ENCODE measurements at places on chromosomes 2 and 18.
A peak's percentile ranks its signal among the peaks of the same experiment; 100 is the strongest.

- no peak for DNase-seq
Observed at GRCh38 chr2:44135771-44136170, 32.9 kb upstream of the PPM1B start.

DNA sequence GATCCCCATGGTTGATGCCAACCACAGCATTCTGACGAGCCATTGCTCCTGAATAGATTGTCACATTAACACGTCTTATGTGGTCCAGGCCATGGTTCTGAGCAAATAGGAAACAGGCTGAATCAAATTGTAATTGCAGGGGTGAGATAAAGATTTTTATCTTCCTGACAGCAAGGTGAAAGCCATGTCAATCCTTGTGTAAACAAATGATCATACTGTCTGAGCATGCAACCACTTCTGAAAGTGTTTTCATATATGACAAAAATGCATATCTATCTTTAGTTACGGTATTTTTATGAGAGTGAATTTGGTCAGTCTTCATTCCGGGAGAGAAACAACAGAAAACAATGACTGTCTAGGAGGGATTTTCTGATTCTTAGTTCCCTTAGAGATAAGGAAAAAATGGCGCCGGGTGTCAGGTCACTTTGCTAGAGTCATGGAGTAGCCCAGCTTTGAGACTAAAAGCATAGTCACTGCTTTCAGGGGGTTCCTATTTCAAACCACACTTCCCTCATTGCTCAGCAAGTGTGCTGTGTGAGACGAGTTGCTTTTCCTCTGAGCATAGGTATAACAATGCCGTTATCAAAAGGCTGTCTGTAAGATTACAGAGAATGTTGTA, 958.9 kb downstream of the DCDC2C start:
- no peak for DNase-seq

DNA sequence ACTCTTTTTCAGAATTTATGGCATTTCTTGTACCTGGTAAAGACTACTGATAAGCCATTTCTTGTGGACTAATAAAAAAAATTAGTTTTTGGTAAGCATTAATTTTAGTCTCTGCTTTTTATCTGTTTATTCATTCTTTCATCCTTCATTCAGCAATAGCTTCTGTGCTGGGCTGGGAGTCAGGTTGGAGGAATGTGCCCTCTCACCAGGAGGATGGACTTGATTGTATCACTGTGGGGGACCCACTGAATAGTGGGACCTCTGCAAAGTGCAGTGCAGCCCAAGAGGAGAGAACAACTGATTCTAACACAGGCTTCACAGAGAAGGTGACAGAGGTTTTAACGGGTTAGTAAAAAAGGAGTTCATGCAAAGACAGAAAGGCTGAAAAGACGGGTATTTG, 39.1 kb downstream of the CDC42EP3 start:
- DNase-seq = no peak

GRCh38 chr2:149430743-149431736, 100.7 kb downstream of the LYPD6 start:
- no peak for DNase-seq

- DNase-seq = no peak
Observed at GRCh38 chr18:64519201-64519600, 370.3 kb upstream of the LINC00305 start.

DNA sequence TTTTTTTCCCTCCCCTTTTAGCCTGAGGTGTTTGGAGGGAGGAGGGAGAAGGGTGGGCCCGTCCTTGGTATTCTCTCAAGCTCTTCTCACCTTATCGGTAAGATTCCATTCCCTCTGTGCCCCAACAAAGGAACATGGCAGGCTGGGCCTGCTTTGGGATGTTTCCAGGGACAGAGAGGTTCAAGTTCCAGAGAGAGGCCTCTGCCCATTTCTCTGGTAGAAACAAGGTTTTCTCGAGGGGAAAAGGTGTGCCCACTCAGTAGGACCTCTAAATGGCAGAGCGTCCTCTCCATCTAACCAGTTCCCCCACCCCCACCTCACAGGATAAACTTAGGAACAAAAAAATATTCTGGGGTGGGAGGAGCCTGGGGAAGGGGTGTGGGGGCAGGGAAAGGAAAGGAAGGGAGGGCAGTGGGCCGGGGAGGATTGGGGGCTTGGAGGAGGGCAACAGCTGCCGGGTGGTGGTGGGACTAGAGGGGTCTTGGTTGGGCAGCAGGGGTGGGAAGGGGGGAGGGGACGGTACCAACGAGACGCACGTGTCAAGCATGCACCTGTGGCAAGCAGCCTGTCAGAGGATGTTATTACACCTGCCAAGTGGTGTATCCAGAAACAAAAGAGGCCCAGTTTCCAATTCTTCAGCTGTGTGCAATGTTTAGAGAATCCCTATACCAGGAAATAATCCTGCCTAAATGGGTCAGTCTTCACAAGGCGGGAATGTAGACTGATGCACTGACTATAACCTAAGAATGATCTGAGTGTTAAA, 2.1 kb downstream of the PCBP1 start:
- no peak for DNase-seq

DNA sequence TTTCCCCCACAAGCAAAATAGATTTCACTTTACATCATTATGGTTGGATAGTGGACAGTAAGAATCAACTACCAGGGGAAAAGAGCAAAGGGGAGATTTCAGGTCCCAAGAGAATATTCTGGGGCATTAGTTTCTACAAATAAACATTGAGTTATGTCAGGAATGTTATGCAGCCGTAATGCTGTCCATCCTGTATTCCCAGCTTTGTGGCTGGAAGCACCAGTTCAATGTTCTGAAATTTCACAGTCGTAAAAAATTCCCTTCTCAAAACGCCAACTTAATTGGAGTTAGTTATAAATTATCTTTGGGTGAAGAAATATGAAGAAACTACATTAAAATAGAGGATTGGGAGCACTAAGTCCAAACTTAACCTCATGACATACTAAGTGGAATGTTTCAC, 141.5 kb upstream of the FIGN start:
- DNase-seq = no peak

GRCh38 chr2:6657855-6658254, 207.9 kb downstream of the CMPK2 start:
- peak; percentile 68 for DNase-seq

DNA sequence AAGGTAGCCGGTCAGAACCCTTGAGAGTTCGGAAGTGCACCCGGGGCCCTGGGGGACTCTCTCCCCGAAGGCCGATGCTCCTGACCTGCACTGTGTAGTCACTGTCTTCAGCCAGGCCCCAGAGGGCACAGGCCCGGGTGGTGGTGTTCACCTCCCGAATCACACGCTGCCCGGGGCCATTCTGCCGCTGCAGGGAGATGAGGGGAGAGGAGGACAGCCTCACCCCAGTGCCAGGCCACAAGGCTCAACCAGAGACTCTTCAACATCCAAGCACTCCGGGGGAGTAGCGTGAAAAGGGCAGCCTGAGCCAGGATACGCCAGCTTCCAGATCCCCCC, 1.1 kb downstream of the FNDC4 start:
- no peak for DNase-seq
